ENCODE measurements at places on chromosomes 5 and 9. TPM values are rescaled to one million over a fixed set of nuclear protein-coding genes. Genes with fewer than 3 reads are reported as not detected.

NAIP gene
- total RNA-seq = 33.5 TPM

- no peak for DNase-seq
Observed at GRCh38 chr5:73623901-73624404, 2.0 kb upstream of the ARHGEF28 start.

EIF4E1B gene
- not detected for total RNA-seq

GRCh38 chr9:127545196-127546124 lies 66.6 kb upstream of the STXBP1 start:
- no peak for DNase-seq

- no peak for DNase-seq
Observed at GRCh38 chr9:6788162-6789016, 30.6 kb downstream of the KDM4C start.

SPINK13 gene
- total RNA-seq = not detected

- no peak for DNase-seq
Observed at GRCh38 chr5:55104036-55104772, 1.8 kb downstream of the GZMA start.

PCAT7 gene
- total RNA-seq = not detected

DNA sequence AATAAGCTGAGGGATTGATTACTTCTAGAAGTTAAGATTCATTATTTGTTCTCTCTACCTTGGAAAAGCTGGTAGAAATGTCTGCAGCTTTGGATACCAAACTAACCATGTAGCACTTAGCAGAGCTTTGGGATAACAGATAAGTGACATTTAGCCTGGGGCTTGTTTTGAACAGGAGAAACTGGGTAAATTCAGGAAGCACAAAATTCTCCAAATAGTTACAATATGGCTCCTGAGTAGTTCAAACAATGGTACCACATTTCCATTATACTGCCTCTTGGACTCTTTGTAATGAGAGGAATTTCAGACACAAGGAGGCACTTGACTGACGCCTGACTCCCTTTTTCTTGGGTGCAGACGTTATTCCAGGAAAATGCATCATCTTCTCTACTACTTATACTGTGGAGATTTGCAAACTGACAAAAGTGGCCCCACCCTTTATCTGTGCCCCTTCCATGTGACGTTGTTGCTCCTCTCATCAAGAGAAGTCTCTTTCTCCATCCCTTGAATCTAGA lies 22.5 kb downstream of the PRUNE2 start:
- DNase-seq = no peak

GRCh38 chr9:131833083-131833482 lies 93.2 kb upstream of the RAPGEF1 start:
- DNase-seq = no peak

GRCh38 chr5:175305251-175305650 lies 138.7 kb downstream of the DRD1 start:
- DNase-seq = no peak

RAPGEF1 gene
- total RNA-seq = 159 TPM

GRCh38 chr5:98296426-98296825 lies 477.0 kb upstream of the RGMB start:
- no peak for DNase-seq

WASHC1 gene
- total RNA-seq = 25.6 TPM

DNA sequence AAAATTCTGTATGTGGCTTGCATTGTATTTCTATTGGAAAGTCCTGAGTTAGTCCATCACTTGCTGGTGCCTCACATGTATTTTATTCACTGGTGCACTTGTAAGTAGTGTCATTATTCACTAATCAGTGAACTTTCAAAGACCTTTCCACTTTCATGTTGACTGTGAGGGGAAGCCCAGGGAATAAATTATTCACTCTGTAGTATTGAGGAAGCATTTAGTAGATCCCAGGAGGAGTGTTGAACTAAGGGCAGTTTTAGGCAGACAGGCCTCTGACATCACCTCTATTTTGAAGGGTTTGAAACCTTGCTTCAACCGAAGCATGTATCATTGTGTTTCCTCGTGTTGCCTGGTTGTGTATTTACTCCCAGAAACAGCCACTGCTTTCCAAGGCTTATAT lies 705.4 kb upstream of the RIOK2 start:
- DNase-seq = no peak

DNA sequence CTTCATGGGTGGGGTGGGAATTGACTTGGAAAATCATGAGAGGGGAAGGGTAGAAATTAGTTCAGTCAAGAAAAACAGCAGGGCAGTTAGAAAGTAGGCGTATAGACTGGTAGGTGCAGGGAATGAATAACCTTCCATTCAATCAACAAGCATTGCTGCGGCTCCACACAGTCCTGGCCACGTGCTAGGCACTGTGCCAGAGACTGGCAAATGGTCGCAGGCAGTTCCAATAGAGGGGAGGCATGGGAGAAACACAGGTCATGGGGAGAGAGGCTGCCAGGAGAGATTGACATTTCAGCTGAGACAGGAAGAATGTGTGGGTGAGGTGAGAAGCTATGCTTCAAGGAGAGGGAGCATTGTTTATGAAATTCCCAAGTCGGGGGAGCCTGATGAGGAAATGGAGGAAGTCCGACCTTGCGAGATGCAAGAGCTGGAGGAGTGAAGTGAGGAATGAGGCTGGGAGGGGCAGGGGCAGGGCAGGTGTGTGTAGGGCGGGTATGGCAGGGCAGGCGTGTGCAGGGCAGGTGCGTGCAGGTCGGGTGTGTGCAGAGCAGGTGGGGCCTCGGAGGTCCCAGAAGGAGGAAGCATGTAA lies 54.4 kb upstream of the PPARGC1B start:
- DNase-seq = no peak

DNA sequence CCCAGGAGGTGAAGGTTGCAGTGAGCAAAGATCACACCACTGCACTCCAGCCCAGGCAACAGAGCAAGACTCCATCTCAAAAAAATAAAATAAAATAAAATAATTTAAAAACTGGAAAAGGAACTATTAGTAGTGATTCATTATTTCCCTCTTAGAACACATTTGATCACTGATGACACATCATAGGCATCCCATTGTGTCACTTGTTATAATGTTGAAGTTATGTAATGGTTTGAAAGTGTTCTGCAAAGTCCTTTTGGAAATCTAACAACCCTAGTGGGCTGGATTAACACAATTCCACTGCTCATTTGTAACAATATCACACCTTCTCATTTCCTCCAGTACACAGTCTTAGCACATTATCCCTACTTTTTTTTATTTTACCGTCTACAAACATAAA lies 81.8 kb upstream of the LMNB1 start:
- DNase-seq = no peak

DNA sequence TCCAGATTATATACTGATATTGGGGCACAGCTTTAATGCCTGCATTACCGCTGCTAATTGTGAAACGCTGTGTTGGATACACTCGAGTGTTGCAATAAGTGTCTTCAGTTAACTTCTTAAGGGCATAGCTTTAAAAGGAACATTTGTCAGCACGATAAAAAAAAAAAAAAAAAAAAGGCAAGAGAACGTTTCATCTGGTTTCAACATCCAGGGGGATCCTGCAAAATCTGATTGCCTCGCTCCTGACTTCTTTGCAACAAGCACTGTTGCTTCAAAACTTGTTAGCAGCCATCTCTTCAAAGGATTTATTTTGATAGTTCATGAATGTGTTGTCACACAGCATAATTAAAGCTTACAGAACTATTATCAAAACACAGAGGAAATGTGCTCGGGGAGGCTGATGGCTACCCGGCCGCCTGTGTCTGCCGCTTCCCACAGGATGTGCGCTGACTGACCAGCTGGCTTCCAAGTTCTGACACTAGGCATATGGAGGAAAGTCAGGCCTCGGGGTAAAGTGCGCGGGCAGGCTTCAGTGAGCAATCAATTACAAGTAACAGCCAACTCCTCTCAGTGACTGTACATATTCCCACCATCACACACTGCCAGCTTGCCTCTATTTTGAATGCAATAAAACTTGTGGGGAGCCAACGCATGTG lies 77.7 kb downstream of the EBF1 start:
- DNase-seq = no peak

GRM6 gene
- not detected for total RNA-seq

DNA sequence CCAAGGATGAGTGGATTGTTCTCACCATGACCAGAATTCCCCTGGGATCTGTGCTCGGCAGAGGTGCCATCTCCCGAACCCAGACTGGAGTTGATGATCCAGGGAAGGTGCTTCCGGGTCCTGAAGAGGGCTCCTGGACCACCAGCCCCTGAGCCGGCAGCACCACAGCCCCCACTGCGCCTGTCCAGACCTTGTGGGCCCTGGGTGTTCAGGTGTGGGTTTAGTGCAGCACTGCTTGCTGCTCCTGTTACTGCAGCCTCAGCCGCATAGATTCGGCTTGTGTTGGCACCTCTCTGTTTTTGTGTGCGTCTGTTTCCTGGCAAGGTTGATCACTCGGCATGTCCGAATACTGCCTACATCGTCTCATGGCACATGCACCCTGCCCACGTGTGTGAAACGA lies 16.3 kb upstream of the NPM1 start:
- DNase-seq = no peak

- no peak for DNase-seq
Observed at GRCh38 chr5:102296178-102296817, at the start of gene SLCO4C1. TSS of gene SLCO4C1 (minus strand) at chr5:102296284. CDS start at chr5:102296262, 22 bp downstream.

GRXCR2 gene
- total RNA-seq = not detected

DNA sequence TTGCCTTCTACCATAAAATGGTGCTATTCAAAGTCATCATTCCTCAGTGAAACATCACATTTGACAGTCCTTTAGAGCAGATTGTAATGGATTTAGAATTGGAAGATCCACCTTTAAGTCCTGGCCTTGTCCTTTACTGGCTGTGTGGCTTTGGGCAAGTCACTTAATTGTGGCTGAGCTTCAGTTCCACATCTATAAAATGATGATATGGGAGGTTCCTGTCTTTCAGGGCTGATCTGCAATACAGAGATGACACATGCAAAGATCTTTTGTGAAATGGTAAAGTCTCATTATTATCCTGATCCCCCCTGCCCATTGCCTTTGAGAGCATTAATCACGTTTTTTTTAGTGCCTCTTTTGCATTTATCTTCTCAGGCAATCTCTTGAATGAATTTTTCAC lies 58.2 kb downstream of the ZFAND5 start:
- no peak for DNase-seq

GRCh38 chr9:94566550-94566949 lies 11.7 kb downstream of the PCAT7 start:
- DNase-seq = no peak

- no peak for DNase-seq
Observed at GRCh38 chr5:72476721-72477120, 30.5 kb downstream of the ZNF366 start.

- no peak for DNase-seq
Observed at GRCh38 chr5:68545636-68546295, 330.2 kb downstream of the PIK3R1 start.

INSL4 gene
- not detected for total RNA-seq

GLDC gene
- total RNA-seq = not detected

CMYA5 gene
- total RNA-seq = 0.10 TPM

DNA sequence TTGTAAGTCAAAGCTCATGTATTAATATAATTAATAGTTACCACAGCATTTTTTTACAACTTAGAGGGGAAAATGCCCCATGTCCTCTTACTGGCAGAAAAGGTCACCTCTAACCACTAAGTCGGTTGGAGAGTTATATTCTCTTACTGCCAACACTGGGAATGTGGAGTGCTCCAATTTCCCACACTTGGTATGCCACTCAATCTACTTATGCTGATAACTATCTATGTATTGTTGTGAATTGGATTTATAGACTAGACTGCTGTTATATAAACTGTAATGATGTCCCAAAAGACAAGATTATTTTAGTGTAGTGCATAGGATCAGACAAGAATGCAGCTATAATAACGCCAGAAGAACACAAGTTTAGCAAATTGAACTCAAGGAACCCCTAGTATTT lies 2385.2 kb upstream of the C9orf72 start:
- no peak for DNase-seq

DNA sequence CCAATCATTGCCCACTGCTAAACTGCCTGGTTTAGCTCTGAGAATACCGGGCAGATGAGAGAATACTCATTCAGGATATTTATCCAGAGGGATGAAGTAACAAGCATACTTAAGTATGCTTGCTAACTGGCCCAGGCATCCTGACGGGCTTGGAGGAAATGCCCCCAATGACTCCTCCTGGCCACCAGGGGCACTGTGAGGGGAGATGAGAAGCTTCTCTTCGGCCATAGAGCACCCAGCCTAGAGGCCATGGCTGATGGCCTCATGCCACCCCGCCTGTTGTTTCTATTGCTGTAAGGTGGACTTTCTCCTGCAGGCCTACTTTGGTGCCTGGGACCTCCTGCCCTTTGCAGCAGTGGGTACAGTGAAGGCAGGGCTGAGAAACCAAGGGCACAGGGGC lies 134.5 kb upstream of the FSTL4 start:
- DNase-seq = no peak

DNA sequence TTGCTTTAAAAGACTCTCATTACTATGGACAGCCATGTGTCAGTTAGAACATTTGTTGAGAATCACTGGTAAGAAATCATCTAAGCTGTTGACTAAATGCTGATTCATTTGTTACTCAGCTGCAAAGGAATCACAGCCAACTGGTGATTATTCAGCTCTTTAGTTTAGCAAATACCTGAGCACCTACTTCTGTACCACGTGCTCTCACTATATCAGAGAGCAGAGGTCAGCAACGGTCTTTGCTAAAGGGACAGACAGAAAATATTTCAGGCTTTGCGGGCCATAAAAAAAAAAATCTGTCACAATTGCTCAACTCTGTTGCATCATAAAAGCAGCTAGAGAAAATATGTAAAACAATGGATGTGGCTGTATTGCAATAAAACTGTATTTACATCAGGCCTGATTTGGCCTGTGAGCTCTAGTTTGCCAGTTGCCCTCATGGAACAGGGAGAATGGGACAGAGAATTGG lies 377.6 kb downstream of the DNAH5 start:
- DNase-seq = no peak

- DNase-seq = no peak
Observed at GRCh38 chr5:149636191-149636860, 55.0 kb downstream of the ARHGEF37 start.

IL9 gene
- not detected for total RNA-seq
